ENCODE measurements at places on chromosomes 7 and 10.

DNA sequence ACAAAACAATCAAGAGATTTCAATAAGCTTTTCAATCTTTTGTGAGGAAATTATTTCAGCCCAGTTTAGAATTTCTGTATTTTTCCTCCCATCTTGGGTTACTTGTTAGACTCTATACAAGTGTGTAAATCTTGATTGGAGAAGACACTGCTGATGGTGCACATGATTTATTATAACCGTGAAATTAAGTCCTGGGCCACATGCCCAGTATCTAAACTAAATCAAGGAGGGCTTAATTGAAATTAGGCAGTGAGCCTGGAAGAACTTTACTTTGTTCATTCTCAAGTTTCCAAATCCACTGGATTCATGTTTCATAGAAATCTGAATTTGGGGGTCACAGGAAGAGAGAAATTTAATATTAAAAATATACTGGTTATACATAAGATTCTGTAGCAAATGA lies 44.5 kb downstream of the CSTF2T start:
- no peak for DNase-seq

DNA sequence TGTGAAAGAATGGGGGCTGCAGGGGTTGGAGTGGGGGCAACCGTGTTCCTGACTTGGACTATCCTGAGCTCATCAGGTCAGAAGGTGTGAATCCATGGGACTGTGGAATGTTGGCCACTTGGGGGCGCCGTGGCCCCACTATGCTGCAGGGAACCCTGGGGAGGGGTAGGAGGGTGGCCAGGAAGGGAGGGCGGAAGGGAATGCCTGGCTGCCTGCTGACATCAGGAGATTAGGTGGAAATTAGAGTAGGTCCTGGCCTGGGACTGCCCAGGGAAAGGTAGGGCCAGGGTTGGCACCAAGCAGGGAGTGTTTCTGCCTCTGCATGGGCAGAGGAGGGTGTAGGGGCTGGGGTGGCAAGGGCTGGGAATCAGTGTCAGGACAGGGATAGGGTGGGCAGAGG lies 65.8 kb upstream of the PRSS58 start:
- peak; percentile 6 for DNase-seq

DNA sequence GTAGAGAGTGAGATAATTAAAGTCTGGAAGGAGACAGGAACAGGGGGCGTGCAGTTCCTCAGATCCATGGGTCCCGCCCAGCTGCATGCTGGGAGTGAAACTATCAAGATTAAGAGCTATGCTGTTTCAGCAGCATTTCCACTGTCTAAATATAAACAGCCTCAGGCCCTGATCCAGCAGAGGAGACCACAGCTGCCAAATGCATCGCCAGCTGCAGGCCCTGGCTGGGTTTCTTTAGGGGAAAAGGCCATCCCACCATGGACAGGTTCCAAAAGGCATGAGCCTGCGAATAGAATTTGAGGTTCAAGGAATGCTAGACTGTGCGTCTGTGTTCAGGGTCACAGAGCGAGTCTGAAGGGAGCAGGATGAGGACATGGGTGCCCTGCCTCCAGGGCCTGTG lies 411.4 kb downstream of the PAXIP1 start:
- no peak for DNase-seq

GRCh38 chr7:40599836-40600235 lies 465.0 kb downstream of the SUGCT start:
- no peak for DNase-seq

GRCh38 chr7:115178835-115179234 lies 256.9 kb downstream of the MDFIC start:
- no peak for DNase-seq

DNA sequence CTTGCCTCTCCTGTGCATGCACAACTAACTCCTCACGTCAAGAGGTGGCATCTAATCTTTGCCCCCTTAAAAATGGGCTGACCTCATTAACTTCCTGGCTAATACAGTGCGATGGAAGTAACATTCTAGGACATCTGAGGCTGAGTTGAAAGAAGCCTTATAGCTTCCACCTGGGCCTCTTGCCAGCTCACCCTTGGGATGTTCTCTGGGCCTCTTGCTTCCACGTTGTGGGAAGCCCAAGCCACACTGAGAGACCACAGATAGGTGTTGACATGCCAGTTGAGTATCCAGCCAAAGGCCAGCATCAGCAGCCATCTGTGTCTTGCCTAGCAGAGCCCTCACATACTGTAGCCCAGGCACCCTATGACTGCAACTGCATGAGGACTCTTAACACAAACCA lies 60.8 kb upstream of the GDF10 start:
- DNase-seq, result no peak

- peak; percentile 35 for DNase-seq
These were observed 49.5 kb upstream of the PITRM1 start for GRCh38 chr10:3222068-3222467.

DNA sequence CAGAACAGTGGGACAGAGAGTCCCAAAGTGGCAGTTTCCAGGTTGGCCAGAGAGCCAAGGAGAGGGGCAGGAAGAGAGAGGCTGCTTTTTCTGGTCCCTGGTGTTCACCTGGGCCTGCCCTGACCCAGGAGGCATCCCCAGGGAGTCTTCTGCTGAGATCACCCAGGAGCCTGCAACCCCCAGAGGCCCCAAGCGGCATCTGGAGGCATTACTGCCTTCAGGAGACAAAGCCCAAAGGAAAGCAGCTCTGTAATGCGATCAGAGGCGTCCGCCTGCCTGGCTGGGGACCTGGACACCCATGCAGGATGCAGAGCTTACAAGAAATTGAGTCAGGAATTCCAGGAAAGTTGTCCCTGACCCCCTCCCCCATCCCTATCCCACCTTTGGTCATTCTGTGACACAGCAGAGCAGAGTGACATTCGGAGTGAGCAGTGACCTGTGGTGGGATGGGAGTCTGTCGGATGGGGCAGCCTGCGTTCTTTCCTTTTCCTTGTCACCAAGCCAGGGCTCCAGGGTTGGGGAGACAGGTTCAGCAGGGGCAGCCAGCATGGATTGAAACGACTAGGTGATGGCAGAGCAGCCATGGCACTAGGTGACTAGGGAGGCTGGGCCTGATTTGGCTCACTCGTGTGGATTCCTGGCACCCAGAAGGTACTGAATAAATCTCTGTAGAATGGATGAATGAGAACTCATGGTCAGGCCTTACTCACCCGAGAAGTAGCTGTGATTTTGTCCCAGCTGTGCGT lies 10.4 kb downstream of the UNC5B start:
- DNase-seq, result peak; percentile 57

GRCh38 chr7:31333291-31333690 lies 7.2 kb downstream of the NEUROD6 start:
- no peak for DNase-seq

GRCh38 chr10:110571093-110571743 lies 3.7 kb downstream of the SMC3 start:
- no peak for DNase-seq

GRCh38 chr7:157474685-157475084 lies 137.9 kb downstream of the DNAJB6 start:
- peak; percentile 18 for DNase-seq

GRCh38 chr10:11898372-11899066 lies 75.4 kb downstream of the PROSER2 start:
- DNase-seq, result no peak

GRCh38 chr10:128009372-128010126 lies 102.6 kb downstream of the PTPRE start:
- no peak for DNase-seq

- no peak for DNase-seq
These were observed 126.3 kb downstream of the CACNA2D1 start for GRCh38 chr7:82317257-82317721.

DNA sequence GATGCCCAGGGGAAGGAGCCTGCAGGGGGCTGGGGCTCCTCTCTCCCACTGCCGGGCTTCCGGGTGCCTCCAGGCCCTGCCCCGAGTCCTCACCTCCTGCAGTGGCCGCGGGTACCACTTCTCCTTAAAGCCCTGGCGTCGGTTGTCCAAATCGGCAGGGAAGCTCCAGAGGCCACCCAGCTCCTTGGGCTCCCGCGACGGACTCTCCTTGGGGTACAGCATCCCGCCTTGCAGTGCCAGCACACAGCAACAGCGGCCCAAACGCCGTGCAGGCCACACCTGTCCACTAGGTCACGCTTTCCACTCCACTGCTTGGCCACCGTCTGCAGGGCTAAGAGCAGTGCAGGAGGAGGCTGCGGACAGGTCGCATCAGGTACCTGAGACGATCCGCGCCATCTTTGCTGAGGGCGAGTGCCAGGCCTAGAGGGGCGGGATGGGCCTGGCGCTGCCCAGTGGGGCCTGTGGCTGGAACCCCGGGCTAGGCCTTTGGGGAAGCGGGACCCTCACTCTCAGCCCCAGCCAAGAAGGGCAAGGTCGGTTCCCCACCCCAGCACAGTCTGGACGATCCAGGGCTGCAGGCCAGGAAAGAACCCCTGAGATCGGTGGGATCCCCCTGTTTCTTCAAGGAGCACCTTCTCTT lies 47.7 kb upstream of the ZNF479 start:
- no peak for DNase-seq

DNA sequence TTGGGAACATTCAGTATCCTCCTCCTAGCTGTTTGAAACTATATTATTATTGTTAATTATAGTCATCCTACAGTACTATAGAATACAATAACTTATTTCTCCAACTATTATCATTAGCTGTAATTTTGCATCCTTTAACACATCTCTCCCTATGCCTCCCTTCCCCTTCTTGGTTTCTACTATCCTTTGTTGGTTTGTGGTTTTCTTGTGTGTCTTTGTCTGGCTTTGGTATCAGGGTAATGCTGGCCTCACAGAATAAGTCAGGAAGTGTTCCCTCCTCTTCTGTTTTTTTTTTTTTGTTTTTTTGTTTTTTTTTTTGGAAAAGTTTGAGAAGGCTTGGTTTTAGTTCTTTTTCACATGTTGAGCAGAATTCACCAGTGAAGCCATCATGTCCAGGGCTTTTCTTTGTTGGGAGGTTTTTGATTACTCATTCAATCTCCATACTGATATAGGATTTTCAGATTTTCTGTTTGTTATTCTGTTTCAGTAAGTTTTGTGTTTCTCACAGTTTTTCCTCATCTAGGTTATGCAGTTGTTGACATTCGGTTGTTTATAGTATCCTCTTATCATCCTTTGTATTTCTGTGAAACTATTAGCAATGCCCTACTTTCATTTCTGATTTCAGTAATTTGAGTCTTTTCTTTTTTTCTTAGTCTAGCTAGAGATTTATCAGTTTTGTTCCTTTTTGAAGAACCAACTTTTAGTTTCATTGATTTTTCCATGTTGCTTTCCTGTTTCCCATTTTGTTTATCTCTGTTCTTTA lies 21.6 kb downstream of the C1GALT1 start:
- DNase-seq, result no peak

GRCh38 chr10:98832738-98833137 lies 386.0 kb upstream of the HPS1 start:
- no peak for DNase-seq

Measured in EH (cell line).